Smooth muscle cell of the umbilical artery (primary cell): ENCODE measurements at places on chromosomes 6 and 20. TPM values are rescaled to one million over a fixed set of nuclear protein-coding genes. Genes with fewer than 3 reads are reported as not detected.

ZNF512B gene
- total RNA-seq: 6.2 and 10.6 TPM in 2 replicates

THBS2 gene
- total RNA-seq: 1,449 and 1,500 TPM in 2 replicates

ANGPT4 gene
- total RNA-seq: not detected in 2 replicates

PGC gene
- total RNA-seq: not detected in 2 replicates

FOXC1 gene
- 0.30 and 2.0 TPM in 2 replicates for total RNA-seq

SLC26A8 gene
- total RNA-seq: 0.05 TPM in 1 of 2 replicates, not detected in the other

KCNK16 gene
- not detected in 2 replicates for total RNA-seq

OR12D2 gene
- not detected in 2 replicates for total RNA-seq

CST1 gene
- not detected in 2 replicates for total RNA-seq

TAF8 gene
- total RNA-seq: 10.9 and 11.0 TPM in 2 replicates

FAM209B gene
- not detected in 2 replicates for total RNA-seq

IRF4 gene
- not detected in 2 replicates for total RNA-seq

FNDC1 gene
- 0.30 TPM in 1 of 2 replicates, not detected in the other for total RNA-seq

C6orf15 gene
- not detected in 2 replicates for total RNA-seq

GJE1 gene
- not detected in 2 replicates for total RNA-seq

PREP gene
- total RNA-seq: 30.0 and 43.6 TPM in 2 replicates

MOXD1 gene
- total RNA-seq: 62.4 and 118 TPM in 2 replicates

PAK5 gene
- total RNA-seq: not detected in 2 replicates

GNAS-AS1 gene
- 0.89 and 1.5 TPM in 2 replicates for total RNA-seq

AHI1 gene
- 25.5 and 37.2 TPM in 2 replicates for total RNA-seq

ABT1 gene
- total RNA-seq: 10.4 and 11.9 TPM in 2 replicates

APOM gene
- total RNA-seq: 0.60 and 0.89 TPM in 2 replicates

DZANK1 gene
- 1.2 and 1.5 TPM in 2 replicates for total RNA-seq

RAET1L gene
- not detected in 2 replicates for total RNA-seq

TCP11 gene
- total RNA-seq: 0.46 TPM in 1 of 2 replicates, not detected in the other

NRSN1 gene
- not detected in 2 replicates for total RNA-seq

ADGRF5 gene
- under 0.01 and 0.09 TPM in 2 replicates for total RNA-seq

UQCC2 gene
- 12.0 and 27.3 TPM in 2 replicates for total RNA-seq

ZSCAN31 gene
- 1.8 and 2.0 TPM in 2 replicates for total RNA-seq

MLN gene
- not detected in 2 replicates for total RNA-seq

BMP7 gene
- total RNA-seq: not detected in 2 replicates

DYNLT2 gene
- 0.83 and 1.2 TPM in 2 replicates for total RNA-seq

RMND1 gene
- total RNA-seq: 28.8 and 38.2 TPM in 2 replicates
